ENCODE measurements at places on chromosomes 16 and 17. TPM values are rescaled to one million over a fixed set of nuclear protein-coding genes. Genes with fewer than 3 reads are reported as not detected.

The MYH3 gene
- 0.06 TPM for total RNA-seq

The KRT15 gene
- 6.0 TPM for total RNA-seq

The SLC6A2 gene
- not detected for total RNA-seq

The IKZF3 gene
- not detected for total RNA-seq

The MYH8 gene
- total RNA-seq = not detected

The MEOX1 gene
- not detected for total RNA-seq

The CRYBA1 gene
- total RNA-seq = not detected

The FNDC8 gene
- not detected for total RNA-seq

The NTN1 gene
- total RNA-seq = 0.69 TPM

The GPR139 gene
- not detected for total RNA-seq

The KRT36 gene
- total RNA-seq = not detected

The FOXO3B gene
- 3.4 TPM for total RNA-seq

The C1QBP gene
- total RNA-seq = 725 TPM

The PRR29 gene
- total RNA-seq = not detected

The SAT2 gene
- 51.5 TPM for total RNA-seq

The HOXB13 gene
- total RNA-seq = 1.9 TPM

The NME3 gene
- 53.3 TPM for total RNA-seq

The ZG16 gene
- total RNA-seq = not detected

The PRDM7 gene
- total RNA-seq = not detected

The CPHXL2 gene
- not detected for total RNA-seq

The SEPTIN12 gene
- total RNA-seq = not detected

The JPH3 gene
- total RNA-seq = 0.72 TPM

The RAB37 gene
- total RNA-seq = 0.12 TPM
